ENCODE measurements at places on chromosomes 2 and 18.

- DNase-seq = no peak
Observed at GRCh38 chr2:18503376-18504228, 56.9 kb downstream of the RDH14 start.

GRCh38 chr2:23589739-23590138 lies 204.8 kb downstream of the KLHL29 start:
- DNase-seq = no peak

DNA sequence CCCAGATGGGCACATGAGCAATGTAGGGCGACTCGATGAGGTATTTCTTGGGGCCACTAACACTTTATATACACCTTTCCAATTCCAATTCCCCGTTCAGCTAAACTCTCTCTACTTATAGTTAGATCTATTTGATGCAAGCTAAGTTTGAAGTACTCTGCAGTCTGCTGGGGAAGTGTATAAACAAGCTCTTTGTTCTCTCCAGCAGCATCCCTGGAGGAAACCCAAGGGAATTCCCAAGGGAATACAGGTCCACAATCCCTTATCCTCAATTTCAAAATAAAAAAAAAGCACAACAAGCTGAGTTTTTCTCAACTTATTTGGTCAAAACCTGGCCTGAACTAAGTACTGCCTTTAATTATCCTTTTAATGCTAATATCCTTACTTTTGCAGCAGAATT lies 433.3 kb downstream of the NBAS start:
- no peak for DNase-seq

GRCh38 chr2:52386433-52387030 lies 1354.6 kb upstream of the NRXN1 start:
- DNase-seq = no peak

DNA sequence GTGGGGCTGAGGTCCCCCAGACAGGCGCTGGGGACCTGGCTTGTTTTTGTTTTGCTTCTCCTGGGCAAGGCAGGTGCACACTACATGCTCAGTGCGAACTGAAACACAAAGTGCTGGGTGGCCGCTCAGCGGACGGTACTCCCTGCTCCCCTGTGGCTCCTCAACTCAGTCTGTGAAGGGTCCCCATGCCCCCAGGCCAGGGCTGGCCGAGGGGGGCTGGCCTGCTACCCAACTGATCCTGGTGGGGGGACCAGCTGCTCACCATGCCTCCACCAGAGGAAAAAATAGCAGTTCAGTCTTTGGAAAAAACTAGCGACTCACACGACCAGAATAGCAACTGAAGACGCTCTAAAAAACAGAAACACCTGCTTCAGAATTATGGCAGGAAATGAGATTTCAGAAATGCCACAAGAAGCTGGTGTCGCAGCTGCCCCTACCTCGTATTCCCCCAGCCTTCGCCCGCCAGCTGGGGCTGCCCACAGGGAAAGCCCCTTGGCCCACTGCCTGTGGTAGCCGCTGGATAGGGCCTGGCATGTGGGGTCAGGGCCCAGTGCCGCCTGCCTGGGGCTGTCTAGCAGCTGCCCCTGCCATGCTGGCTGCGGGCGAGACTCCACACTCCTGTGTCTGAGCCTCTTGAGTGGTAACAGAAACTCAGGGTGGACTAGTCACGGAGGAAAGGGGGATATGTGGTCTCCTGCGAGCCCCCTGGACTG lies 43.7 kb downstream of the MEX3C start:
- DNase-seq = no peak

GRCh38 chr2:140643761-140644187 lies 1487.0 kb downstream of the LRP1B start:
- no peak for DNase-seq

GRCh38 chr2:43441195-43441594 lies 154.6 kb downstream of the THADA start:
- no peak for DNase-seq

DNA sequence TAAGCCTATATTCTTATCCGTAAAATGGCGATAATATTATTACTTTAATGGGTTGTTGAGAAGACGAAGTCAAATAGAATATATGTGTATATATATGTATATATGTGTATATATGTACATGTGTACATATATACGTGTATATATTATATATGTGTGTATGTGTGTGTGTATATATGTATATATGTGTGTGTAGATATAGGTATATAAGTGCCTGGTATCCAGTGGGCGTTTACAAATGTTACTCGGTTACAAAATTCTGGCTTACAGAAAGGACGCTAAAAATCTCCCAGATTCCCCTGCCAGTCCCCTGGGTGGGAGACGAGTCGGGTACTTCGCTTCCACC lies 295 bp upstream of the MTX2 start:
- DNase-seq = no peak

DNA sequence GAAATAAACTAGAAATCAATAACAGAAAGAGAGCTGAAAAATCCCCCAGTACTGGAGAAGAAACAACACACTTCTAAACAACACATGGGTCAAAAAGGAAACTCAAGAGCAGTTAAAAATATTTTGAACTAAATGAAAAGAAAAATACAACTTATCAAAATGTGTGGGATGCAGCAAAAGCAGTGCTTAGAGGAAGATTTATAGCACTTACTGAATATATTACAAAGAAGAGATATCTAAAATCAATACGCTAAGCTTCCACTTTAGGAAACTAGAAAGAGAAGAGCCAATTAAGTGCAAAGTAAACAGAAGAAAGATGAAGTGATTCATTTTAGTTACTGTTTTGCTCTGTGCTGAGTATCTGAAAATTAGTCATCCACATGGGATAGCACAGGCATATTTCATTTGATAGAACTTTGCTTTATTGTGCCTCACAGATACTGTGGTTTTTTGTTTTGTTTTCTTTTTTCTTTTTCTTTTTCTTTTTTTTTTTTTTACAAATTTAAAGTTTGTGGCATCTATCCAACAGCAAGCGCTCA lies 17.0 kb downstream of the TGFA start:
- DNase-seq = no peak

GRCh38 chr2:120488531-120488930 lies 142.6 kb downstream of the INHBB start:
- no peak for DNase-seq

- no peak for DNase-seq
Observed at GRCh38 chr2:101741775-101742520, 44.4 kb downstream of the MAP4K4 start.

DNA sequence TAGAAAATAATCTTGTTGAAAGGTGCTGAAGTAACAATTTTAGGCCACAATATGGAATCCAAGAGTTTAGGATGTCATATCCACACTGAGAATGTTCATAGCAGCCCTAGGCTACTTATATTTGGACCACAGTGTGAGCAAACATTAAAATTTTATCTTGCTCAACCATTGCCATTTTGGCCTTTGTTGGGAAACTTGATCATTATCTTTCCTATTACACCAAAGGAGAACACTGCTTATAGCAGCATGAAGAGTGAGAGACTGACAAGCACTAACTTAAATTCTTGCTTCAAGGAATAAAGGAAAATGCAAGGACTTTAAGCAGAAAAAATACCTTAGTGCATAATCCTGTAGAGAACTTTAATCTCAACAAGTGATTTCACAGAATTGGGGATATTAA lies 86.3 kb upstream of the LRRTM4 start:
- no peak for DNase-seq

All from HepG2 (cell line).